ENCODE measurements at places on chromosomes 13 and 19.

DNA sequence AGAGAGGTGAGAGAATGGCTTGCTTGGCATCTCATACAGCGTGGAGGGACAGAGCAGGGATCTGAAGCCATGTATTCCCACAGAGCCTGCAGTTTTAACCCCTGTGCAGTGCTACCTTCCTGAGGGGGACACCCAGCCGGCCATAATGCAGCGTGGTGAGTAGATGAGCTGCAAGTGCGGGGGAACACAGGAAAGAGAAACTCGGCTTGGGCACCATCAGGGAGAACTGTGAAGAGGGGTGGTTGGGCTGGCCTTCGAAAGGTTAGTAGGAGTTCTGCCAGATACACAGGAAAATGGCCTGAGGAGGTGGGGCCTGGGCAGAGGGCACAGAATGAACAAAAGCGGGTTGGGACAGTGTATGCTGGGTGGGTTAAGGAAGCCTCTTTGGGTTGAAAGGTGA, 88.3 kb downstream of the SIPA1L3 start:
- DNase-seq = no peak

DNA sequence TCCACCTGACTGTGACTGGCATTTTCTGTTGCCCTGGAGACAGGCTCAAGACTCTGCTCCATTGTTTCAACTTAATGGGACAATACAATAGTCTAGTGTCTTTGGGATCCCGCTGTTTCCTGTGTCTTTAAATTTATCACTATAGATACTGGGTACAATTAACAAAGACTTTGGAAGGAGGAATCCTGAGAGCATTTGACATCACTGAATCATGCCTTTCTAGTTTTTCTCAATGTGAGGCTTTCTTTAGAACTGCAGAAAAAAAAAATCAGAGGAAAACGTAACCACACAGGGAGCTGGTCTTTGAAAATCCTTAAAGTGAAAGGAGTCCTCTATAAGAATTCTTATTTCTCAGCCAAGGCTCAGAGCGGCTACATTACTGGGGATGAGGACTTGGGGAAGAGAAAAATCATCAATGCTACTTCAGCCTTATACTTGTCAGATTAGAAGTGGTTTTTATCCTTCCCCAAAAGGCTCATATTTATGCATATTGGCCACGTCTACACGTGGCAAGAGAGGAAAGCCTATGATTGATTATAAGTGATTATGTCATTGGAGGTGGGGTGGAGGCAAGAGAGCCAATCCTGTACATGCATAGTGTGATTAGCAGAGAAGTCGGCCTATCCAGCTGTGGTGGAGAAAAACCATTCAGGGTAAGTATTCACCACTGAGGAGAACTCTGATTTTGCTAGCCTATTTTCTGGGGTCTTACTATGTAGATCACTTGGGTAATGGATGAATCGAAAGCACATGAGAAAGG, 34.4 kb upstream of the UBL3 start:
- no peak for DNase-seq

DNA sequence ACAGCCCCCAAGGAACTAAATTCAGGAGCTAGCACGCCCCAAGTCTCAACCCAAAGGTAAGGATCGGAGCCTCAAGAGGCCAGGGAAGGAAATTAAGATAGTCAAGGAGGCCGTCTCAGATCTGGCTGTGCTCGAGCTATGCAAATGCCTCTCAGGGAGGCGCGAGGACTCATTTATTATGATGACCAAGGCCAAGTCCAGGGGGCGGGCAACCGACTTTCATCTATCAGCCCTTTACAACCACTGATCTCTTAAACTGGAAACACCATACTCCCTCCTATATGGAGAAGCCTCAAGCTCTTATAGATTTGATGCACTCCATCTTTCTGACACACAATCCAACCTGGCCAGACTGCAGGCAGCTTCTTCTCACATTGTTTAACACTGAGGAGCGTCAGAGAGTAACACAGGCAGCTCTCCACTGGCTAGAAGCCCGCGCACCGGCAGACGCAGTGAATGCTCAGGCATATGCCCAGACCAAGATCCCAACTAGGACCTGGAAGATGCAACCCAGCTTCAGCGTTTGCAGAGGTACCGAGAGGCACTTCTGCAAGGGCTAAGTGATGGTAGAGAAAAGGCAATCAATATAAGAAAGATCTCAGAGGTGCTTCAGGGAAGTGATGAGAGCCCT, 9.6 kb upstream of the SLC15A1 start:
- no peak for DNase-seq

GRCh38 chr19:5138606-5139582, 170.0 kb downstream of the KDM4B start:
- DNase-seq = no peak

DNA sequence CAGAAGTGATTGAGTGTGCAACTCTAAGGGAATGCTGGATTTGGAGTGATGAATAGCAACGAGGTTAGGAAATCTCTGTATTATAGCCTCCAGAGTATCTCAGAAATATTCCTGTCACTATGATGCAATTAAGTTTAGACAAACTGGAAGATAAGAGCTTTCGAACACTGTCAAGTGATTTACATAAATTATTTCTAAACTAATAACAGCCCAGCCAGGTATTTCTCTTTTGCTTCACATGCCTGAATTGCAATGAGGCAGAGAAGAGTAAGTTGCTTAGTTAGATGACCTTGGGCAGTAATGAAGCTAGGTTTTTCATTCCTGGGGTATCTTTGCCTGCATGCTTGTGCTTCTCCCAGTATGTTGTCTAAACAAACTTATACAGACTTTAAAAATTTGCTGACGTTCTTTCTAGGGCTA, 134.5 kb downstream of the LMO7 start:
- DNase-seq = no peak

DNA sequence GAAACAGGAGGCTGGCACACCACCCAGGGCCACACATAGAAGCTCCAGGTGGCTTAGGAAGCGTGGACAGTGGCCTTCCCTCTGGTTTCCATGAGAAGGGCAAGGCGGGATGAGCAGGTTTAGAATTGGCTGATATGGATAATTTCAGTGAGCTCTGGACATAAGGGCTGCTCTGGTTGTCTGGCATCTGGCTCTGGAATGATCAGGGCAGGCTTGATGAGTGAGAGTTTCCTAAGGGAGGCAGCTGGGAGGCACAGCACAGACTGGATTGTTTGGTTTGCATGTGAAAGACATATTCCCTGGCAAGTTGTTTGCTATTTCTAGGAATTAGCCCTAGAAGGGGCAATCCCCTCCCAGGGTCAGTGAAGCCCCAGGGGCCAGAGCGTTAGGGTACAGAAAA, 129.5 kb downstream of the ATP8A2 start:
- DNase-seq = no peak

DNA sequence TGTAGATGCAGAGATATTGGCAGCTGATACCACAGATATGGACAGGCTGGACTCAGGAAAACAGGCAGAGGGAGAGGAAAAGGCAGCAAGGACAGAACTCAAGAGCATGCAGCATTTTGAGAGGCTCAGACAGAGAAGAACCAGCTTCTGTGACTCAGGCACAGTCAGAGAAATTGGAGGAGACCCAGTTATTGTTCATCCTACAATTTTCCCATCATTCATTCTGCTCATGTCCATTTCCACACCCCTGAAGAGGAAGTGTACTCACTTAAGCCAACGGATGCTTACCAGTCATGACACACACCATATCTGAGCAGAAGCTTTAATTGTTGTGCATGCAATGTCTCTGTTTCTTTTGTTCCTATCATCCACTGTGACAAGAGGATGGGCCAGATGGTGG, 359.8 kb upstream of the HTR2A start:
- no peak for DNase-seq
